Astrocyte of the hippocampus (primary cell): ENCODE measurements at places on chromosomes 6 and 20.

DNA sequence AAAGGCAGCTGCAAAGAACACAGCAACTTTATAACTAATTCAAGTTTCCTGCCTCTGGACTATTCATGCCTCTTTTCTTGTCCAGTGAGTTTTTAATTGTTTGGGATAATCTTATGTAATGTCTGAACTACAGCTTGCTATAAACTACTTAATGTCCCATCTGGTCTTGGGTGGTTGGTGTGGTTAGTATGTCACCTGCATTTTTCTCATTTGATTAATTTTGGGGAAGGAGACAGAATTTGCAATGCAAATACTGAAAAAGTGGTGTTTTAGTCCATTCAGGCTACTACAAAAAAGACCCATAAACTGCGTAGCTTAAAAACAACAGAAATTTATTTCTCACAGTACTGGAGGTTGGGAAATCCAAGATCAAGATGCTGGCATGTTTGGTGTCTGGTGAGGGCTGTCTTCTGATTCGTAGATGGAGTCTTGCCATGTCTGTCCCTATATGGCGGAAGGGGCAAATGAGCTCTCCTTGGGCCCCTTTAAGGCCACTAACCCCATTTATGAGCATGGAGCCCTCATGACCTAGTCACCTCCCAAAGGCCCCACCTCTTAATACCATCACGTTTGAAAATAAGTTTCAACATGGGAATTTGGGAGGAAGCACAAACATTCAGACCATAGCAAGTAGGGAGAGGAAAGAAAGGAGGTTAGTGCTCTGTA, 22.4 kb downstream of the RNF8 start:
- DNase-seq = no peak

- no peak for DNase-seq
Measured at GRCh38 chr6:42350911-42351310, 100.8 kb downstream of the TRERF1 start.

DNA sequence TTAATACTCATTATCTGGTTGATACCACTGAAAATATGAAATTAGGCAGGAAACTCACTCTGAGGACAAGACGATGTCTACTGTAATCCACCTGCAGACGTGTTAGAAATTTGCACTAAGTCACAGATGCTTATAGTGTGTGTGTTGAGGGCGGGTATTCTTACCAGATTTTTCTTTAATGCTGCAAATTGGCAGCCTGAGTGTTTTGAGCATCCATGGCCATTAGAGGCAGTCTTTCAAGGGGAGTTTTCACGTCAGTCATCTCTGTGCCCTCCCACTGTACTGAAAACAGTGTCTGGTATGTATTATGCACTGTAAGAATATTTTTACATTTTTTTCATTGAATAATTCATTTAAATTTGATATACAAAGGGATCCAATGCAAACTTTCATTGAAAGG, 266.5 kb upstream of the QKI start:
- DNase-seq = no peak

DNA sequence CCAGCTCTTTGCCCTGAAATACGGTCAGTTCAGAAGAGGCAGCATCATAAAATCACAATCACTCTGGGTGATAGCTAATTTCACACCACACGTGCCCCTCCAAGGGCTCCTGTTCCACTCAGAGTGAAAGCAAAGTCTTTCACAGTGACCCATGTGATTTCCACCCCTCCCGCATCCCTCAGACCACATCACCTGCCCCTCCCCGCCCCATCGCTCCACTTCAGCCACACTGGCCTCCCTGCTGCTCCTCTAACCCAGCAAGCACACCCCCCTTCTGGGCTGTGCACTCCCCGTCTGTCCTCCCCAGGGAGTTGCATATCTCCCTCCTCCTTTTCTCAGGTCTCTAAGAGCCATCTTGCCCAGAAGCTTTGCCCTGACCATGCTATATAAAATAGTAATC, 74.5 kb downstream of the PSMG4 start:
- DNase-seq = no peak

DNA sequence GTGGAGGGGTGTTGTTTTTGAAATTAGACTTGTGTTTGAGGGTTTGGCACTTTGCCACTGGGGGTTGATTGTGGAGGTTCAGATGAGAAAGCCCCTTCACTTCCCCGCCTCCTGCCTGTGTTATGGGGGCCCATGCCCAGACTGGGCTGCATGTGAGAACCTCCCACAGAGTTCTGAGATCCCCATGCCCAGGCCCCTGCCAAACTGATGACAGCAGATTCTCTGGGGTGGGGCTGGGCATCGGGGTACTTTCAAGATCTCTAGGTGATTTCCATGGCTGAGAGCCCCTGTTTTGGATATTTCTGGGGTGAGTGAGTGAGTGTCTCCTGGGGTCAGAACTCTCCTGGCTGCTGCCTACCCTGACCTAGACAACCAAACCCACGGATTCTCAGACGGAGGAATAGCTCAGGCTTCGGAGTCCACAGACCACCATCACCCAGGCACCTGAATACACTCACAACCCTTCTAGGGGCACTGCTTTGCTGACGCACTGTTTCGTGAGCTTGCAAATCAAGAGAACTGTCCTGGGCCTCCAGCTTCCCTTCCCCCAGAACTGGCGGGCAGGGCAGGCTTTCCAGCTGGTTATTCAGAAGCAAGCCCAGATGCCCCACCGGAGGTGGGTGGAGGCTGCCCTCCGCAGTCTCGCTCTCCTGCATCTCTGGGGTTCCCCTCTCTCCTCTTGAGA, 6.3 kb downstream of the BCAS1 start:
- DNase-seq = no peak
